ENCODE measurements at places on chromosomes 2 and 18. TPM values are rescaled to one million over a fixed set of nuclear protein-coding genes. Genes with fewer than 3 reads are reported as not detected.

CRYGD gene
- polyA plus RNA-seq: not detected

CPS1 gene
- polyA plus RNA-seq: 0.07 TPM

TIMM21 gene
- 28.5 TPM for polyA plus RNA-seq

POTEJ gene
- not detected for polyA plus RNA-seq

MFSD2B gene
- not detected for polyA plus RNA-seq

KCNS3 gene
- polyA plus RNA-seq: not detected

RGPD4 gene
- polyA plus RNA-seq: not detected

NR4A2 gene
- polyA plus RNA-seq: 177 TPM

SERPINB12 gene
- not detected for polyA plus RNA-seq

CGREF1 gene
- not detected for polyA plus RNA-seq

SPP2 gene
- not detected for polyA plus RNA-seq

Data from B cell (primary cell).